Astrocyte (in vitro differentiated cells and primary cell): ENCODE measurements at places on chromosomes 2 and 18. TPM values are rescaled to one million over a fixed set of nuclear protein-coding genes. Genes with fewer than 3 reads are reported as not detected.

- no peak for DNase-seq
Observed at GRCh38 chr2:112255875-112256274, 1.0 kb upstream of the ZC3H8 start.

GRCh38 chr2:206873423-206873822, 65.9 kb upstream of the CPO start:
- DNase-seq: no peak

DNA sequence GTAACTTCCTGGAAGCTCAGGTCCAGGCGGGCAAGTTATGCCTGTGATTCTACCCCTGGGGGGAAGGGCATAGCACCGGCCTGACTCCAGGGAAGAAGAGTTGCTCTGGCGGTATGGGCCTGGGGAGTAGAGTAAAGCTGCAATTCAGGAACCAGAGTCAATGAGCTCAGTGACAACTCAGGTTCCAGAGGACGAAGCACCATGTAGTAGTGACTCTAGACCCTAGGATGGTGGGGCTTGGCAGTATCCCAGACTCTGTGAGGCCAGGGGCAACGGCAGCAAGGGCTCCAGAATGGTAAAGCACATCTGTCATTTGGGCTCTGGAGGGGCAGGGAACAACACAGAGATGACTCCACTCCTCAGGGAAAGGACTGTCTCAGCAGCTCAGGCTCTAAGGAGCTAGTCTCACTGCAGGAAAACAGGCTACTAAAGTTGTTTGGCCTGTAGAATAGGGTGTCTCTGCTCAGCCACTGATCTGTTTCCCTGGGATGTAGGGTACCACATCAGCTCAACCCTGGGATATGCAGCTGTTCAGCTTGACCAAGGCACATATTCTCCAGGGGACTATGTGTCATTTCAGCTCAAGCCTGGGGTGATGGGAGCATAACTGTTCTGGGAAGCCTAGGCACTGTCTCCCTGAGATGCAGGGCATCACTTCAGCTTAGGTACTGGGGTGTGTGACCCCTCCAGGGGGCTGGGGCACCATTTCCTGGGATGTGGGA, 36.2 kb upstream of the RHOB start:
- no peak for DNase-seq

The ERMN gene
- total RNA-seq: 0.14 and 0.82 TPM in 2 replicates

GRCh38 chr18:48342581-48342980, 66.6 kb downstream of the ZBTB7C start:
- DNase-seq: no peak

- DNase-seq: peak; percentile 1
Observed at GRCh38 chr2:153105829-153106578, 372.6 kb downstream of the RPRM start.

DNA sequence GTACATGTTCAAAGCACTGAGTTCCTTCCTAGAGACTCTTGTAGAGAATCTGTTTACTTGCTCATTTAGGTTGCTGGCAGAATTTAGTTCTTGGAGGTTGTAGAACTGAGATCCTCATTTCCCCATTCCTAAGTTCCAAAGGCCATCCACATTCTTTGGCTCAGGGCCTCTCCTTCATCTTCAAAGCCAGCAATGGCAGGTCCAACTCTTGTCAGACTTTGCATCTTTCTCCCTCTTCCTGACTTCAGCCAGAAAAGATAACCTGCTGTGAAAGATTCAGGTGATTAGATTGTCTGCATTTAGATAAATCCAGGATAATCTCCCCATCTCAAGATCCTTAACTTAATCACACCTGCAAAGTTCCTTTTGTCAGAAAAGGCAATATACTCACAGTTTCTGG, 51.1 kb downstream of the SOCS6 start:
- DNase-seq: no peak

- no peak for DNase-seq
Observed at GRCh38 chr2:240953426-240954410, 44.7 kb upstream of the SNED1 start.

DNA sequence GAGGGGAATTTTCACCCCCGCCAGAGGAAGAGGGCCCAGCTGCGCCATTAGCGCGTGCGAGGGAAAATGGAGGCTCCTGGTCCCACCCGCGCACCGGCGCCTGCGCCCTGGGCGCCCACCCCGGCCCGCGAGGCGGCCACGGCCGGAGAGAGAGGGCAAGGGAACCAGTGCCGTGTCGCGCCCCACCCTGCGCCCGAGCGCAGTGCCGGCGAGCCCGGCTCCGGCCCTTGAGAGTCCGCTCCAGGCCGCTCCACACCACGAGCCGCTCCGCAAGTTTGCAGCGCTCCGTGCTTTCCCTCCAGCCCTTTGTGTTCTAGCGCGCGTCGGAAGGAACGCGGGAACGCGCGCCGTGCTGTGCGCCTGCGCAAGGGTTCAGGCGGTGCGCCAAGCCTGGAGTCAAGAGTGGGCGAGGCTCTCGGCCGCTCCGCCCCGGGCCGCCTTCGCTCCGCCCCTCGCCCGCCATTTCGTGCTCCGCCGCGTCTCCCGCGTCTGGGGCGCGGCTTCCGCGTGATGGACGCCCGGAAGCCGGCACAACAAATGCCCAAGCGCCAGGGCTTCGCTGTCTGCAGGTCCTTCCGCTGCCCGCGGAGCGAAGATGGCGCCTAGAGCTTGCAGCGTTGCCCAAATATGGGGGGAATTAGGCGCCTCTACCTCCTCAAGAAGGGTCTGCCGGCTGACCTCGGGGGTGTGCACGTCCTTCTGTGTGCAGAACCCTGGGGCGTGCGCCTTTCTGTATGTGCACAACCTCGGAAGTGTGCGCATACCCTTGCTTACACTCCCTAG, 46.1 kb upstream of the PTMA start:
- peak; percentile 91 for DNase-seq

DNA sequence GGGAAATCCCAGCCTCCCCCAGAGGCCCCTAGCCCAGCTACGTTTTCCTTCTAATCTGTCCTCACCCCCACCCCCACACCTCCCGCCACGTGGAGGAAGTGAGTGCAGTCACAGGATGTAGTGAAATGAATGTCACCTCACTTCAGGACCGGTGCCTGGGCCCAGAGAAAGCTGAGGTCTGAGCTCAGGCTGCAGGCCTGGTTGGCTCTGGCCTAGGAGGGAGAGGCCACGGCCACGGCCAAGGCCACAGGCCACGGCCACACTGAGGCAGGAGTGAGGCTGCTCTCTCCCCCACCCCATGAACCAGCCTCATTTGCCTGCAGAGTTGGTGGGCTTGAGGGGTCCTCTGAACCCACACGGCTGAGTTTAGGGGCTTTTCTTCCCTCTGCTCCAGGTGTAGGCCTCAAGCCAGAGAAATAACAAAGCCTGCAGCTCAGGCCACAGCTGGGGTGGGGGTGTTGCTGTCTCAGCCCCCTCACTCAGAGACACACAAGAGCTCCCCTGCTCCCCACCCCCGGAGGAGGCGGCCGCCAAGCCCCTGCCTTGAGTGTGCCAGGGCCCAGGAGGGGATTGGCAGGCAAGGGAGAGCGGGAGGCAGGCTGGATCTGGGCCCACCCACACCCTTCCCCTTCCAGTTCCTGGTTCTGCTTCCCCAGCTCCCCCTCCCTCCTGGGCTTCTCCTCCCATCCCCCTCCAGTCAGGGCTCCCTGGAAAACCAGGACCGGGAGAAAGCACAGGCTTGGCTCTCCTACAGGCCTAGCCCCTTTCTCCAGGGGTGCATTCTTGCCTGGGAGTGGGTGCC, 27.0 kb downstream of the DNMT3A start:
- DNase-seq: peak; percentile 38

- peak; percentile 46 for DNase-seq
Observed at GRCh38 chr2:236525411-236525997, 44.1 kb upstream of the ACKR3 start.

The TGFA gene
- 0.55 and 1.4 TPM in 2 replicates for total RNA-seq

The ANO7 gene
- 5.8 and 7.1 TPM in 2 replicates for total RNA-seq

GRCh38 chr2:225008935-225009334, 33.3 kb downstream of the DOCK10 start:
- no peak for DNase-seq

DNA sequence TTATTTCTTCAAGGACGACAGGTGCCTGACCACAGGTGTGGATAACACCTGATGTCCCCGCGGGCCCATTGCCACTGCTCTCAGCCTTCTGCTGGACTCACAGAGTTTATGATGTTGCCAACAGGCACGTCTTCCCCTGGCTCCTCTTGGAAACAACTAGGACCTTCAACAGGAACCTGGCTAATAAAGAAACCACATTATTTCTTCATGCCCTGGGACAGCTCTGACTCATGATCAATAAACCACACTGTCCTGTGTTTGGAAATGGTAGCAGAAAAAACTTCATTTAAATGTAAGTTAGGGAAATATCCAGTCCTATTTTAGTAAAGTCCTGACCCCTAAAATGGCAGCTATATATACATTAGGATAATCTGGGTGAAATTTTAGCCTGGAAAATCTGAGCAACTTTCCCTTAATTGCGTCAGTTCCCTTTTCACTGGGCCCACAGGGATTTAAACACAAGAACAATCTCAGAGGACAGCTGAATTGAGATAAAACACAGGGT, 158.9 kb downstream of the VAPA start:
- DNase-seq: peak; percentile 50

The MYO5B gene
- 7.2 and 8.3 TPM in 2 replicates for total RNA-seq

DNA sequence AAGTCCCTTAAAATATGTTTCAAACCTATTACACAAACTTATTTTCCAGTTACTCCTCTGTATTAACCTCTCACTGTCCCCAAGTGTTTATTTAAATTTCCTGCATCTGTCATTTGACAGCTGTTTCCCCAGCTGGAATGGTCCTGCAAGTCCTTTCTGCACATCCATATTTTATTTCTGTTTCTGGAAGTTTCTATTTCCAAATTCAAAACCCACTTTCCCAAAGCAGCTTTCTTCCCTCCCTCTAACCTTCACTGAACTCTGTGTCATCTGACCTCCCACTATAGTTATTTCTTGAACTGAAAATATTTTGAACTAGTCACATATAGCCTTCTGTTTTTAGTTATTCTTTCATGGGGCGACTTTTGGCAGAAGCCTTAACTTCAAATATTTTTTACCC, 459.4 kb upstream of the MC4R start:
- DNase-seq: no peak

The DCC gene
- 2.0 and 2.6 TPM in 2 replicates for total RNA-seq

- DNase-seq: peak; percentile 88
Observed at GRCh38 chr18:12621742-12622306, 36.1 kb downstream of the SPIRE1 start.

GRCh38 chr2:20348542-20348941, 2.1 kb downstream of the PUM2 start:
- DNase-seq: no peak

- DNase-seq: no peak
Observed at GRCh38 chr2:42867093-42868065, 75.0 kb upstream of the HAAO start.

The CFAP53 gene
- total RNA-seq: 0.46 and 0.68 TPM in 2 replicates

The ZC3H6 gene
- 3.9 and 7.4 TPM in 2 replicates for total RNA-seq

The UGT1A10 gene
- total RNA-seq: not detected in 2 replicates

DNA sequence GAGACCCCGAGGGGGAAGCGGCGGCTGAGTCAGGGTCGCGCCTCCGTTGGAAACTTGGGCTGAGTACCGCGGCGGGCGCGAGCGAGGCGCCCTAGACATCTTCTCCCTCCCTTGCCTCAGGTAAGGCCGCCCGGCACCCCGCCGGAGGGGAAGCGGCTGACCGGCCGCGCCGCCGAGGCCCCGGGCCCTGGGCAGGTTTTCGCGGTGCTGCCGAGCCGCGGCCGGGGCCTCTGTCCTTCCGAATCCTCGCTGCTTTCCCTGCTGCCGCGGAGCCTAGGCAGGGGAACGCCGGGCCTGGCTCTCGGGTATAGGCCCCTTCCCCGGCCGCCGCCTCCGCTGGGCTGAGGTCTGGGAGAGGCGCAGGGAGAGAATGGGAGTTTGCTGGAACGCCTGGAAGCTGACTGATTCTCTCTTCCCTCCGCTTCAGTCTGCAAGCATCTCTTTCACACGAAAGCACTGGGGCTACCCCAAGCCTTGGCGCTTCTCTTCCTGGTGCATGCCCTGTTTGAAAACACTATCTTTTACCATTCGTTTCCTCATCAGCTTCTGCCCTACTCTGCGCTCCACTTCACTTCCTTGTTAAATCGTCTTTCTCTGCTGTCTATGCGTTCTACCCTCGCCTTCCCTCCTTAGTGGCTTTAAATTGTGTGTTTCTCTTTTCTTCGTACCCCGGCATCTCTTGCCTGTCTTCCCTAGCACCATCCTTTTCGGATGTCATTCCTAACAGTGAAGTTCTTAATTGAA, 652 bp downstream of the PPM1B start:
- DNase-seq: peak; percentile 23

GRCh38 chr2:119449521-119449920, 17.9 kb downstream of the TMEM37 start:
- DNase-seq: no peak

DNA sequence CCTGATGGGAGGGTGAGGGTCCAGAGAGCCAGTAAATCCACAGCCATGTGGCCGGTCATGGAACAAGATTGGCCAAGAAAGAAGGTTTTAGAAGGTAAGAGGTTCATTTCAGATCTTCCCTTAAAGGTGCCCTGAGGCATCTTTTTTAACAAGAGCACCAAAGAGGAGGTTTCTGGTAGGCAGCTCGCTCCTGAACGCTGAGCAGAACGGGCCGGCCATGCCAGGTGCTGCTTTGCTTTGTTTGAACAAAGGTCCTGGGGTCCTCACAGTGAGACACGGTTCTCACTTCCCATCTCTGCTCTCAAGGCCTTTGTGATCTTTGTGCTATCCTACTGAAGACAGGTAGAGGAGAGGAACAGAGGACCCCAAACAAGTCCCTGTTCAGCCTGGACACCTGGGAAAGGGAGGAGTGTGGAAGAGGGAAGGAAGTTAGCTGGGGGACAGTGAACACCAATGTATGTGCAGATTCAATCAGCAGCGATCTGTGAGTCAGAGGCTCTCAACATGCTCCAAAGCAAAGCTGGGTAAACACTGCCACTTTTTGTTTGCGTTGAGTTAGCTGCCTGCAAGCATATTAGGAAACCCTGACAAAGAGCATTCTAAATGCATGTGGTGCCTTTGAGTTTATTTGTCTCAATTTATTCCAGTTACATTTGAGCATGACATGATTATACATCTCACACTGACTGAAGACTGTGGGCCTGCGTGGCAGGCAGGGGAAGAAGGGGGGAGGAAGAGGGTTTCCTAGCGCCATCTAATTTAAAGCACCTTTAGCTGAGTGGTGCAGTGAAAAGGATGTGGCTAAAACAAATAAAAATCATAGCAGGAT, 102.4 kb downstream of the ASB1 start:
- DNase-seq: peak; percentile 63

- no peak for DNase-seq
Observed at GRCh38 chr2:176493226-176493825, 224.1 kb downstream of the MTX2 start.

DNA sequence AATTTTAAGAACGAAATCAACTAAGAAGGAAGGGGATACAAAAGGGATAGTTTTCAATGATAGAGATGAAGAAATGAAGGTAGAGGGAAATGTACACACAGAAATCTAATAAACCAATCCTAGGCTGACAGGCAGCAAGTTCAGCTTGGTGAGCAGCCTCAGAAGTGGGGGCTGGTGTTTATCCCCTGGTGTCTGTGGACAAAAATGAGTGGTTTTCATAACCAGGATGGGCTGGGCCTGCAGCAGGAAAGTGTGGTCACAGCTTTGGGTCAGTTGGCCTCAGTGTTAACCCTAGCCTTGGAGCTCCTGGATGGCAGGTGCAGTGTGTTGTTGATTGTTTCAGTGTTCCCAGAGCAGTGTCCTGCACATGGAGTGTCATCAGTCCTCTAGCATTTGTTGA, 14.3 kb downstream of the IL18R1 start:
- no peak for DNase-seq

GRCh38 chr2:142347751-142348150, 216.9 kb upstream of the LRP1B start:
- no peak for DNase-seq
